ENCODE measurements at places on chromosomes 11 and 22.

- peak; percentile 72 for DNase-seq
Measured at GRCh38 chr22:20956258-20957101, 10.6 kb upstream of the AIFM3 start.

GRCh38 chr22:23767303-23767672 is 484 bp downstream of the CHCHD10 start:
- DNase-seq, result no peak

- DNase-seq, result no peak
Measured at GRCh38 chr11:115761348-115761747, 257.1 kb upstream of the CADM1 start.

- peak; percentile 27 for DNase-seq
Measured at GRCh38 chr11:86983021-86983488, 27.9 kb upstream of the FZD4 start.

DNA sequence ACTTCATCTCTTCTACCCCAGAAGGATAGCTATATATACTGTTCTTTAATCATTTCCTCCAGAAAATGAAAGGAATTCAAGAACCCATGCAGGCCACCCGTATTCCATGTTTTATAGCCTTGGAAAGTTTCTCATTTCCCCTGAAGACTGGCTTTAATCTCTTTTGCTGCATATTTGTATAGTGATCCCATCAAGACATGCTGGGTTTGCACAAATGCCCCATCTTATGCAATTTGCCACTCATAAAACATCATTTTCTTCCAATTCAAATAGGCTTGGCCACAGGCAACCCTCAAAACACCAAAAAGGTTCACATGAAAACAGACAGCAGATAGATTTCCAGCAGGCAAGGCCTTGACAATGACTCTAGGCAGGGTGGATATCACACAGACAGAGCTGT is 28.3 kb upstream of the APOA1 start:
- no peak for DNase-seq

DNA sequence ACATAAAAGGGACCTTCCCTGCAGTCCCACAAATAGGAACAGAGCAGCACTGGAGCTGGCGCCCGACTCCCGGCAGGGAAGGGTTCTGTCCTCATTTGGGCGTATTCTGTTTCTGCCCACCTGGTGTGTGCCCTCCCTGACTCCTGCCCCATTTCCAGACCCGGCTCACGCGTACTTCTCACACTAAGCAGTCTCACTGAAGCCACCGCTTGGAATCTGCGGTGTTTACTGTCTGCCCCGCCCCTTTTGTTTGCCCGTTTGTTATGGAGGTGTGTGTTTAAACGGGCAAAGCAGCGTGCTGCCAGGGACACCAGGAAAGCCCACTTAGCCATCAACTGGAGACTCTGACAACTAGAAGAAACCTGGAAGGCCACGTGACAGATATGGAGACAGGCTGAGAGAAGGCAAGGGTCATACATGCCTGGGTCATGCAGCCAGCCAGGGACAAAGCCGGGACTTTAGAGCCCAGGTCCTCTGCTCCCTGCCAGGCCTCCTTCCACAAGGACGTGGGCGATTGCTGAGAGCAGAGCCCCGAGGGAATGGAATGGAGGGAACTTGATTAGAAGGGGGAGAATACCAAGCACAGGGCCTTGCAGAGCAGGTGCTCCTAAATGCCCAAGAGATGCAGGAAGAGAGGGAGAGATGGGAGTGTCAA is 8.7 kb upstream of the EFCAB6 start:
- peak; percentile 19 for DNase-seq

- no peak for DNase-seq
Measured at GRCh38 chr11:117830674-117831351, 6.3 kb upstream of the FXYD2 start.

DNA sequence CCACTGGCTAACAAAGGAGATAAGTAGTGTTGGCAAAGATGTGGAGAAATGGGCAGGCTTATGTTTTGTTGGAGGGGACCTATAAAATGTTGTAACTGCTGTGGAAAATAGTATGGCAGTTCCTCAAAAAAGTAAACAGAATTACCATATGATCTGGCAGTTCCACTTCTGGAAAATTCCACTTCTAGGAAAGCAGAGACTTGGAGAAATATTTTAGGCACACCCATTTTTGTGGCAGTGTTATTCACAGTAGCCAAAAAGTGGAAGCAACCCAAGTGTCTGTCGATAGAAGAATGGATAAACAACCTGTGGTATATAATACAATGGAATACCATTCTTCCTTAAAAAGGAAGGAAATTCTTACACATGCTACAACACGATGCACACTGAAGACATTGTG is 57.0 kb upstream of the ADORA2A start:
- no peak for DNase-seq

- peak; percentile 88 for DNase-seq
Measured at GRCh38 chr11:40293655-40294348, 1165.7 kb downstream of the LRRC4C start.

- DNase-seq, result peak; percentile 40
Measured at GRCh38 chr11:57648801-57649735, 644 bp downstream of the YPEL4 start.

DNA sequence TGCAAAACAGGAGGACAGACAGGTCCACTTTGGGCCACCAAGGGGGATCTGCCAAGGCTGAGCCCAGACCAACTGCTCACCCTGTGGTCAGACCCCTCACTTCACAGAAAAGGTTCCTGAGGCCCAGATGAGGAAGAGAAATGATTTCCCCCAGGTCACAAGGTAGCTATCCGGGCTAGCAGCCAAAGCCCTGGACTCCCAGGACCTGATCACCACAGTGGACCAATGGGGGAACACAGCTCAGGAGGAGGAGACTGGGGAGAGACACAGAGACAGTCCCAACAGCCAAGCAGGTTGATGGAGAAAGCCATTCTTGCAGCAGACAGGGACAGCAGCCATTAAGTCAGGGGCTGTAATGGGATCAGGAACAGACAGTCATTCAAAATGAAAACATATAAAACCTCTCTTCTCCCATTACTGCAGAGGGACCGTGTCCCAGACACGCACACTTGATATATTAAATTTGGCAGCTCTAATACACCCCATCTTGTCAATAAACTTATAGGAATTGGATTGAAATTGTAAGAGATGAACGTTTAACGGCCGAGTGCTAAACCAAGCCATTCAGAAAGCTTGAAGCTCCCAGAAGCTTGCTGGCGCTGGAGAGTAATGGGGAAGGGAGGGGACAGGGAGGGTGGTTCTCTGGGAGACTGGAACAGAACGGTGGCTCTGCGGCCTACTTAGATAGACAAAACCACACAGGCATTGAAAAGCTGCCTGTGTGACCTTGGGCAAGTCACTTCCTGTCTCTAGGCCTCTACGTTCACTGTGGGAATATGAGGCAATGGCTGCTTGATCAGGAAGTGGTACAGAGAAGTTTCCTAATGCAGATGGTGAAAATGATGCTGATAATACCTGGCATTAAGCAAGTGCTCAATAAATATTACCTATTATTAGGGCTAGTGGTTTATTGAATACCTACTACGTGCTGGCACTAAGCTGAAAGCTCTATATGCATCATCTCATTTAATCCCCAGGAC is 16.0 kb downstream of the ZMAT5 start:
- DNase-seq, result no peak

DNA sequence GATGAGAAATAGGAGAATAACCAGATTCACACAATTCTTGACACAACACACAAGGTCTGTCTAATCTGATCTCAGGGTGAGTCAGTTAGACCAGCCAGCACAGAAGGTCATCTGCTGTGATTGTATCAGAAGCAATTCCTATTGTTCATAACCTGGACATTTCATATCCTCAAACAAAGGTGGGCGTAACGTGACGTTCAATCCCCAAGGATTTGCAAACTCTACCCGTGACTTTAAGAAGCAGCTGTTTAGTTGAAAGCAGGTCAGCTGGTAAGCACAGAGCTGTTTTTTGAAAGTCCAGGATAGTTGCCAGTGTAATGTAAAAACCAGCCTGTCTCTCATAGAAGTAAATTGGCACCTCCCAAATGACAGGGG is 385.1 kb downstream of the DCDC1 start:
- DNase-seq, result peak; percentile 27

DNA sequence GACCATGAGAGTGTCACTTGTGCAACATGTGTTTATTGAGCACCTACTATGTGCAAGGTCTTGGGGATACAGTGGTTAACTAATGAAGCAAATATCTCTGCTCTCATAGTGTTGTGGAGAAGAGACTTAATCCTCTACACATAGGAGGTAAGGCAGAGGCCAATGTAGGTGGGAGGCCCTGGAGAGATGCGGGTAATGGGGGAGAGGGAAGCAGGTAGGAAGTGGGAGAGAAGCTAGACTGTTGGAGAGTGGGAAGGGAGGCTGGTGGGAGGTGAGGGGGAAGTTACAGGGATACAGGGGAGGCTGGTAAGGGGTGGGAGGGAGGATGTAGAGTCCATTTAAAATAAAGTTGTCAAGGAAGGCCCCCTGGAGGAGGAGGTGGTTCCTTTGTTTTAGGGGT is 240.0 kb downstream of the MIAT start:
- no peak for DNase-seq

GRCh38 chr22:32852395-32853251 is 51.1 kb downstream of the TIMP3 start:
- DNase-seq, result peak; percentile 36

- no peak for DNase-seq
Measured at GRCh38 chr11:82539669-82540068, 194.0 kb downstream of the FAM181B start.

GRCh38 chr22:36765943-36766450 is 9.9 kb downstream of the IFT27 start:
- DNase-seq, result no peak

DNA sequence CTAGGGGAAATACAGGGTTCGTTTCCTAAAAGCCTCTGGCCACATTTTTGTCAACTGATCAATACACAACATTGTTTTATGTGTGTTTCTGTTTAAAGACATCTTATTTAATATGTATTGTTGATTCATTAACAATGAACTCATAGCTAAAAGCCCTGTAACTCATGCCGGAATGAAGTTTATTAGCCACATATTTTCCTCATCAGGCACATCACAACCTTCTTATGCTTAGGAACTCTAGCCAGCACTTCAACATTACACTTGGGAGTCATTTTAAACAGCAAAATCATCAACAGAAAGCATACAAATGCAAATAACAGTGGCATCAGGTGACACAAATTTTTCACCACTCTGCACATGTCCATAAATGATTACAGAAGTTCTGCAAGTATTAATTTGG is 15.1 kb upstream of the BLID start:
- no peak for DNase-seq

- DNase-seq, result no peak
Measured at GRCh38 chr11:62805961-62806441, 761 bp upstream of the NXF1 start.

- DNase-seq, result no peak
Measured at GRCh38 chr11:1746511-1746931, 3.9 kb downstream of the IFITM10 start.
